ENCODE measurements at places on chromosomes 13 and 19. TPM values are rescaled to one million over a fixed set of nuclear protein-coding genes. Genes with fewer than 3 reads are reported as not detected.

ZNF442 gene
- total RNA-seq: 2.4 TPM

ATP4A gene
- not detected for total RNA-seq

UBXN6 gene
- 101 TPM for total RNA-seq

KLK3 gene
- not detected for total RNA-seq

CEACAM1 gene
- total RNA-seq: 1.5 TPM

SIGLEC5 gene
- not detected for total RNA-seq
